Spleen (tissue), 13 donors: ENCODE measurements at places on chromosomes 16 and 17. TPM values are rescaled to one million over a fixed set of nuclear protein-coding genes. Genes with fewer than 3 reads are reported as not detected.

The FKBP10 gene
- 30.8 TPM for total RNA-seq

The TVP23A gene
- total RNA-seq: 0.42 TPM

The IRX3 gene
- total RNA-seq: not detected

The FOXN1 gene
- not detected for total RNA-seq

The PITPNM3 gene
- 215 TPM for total RNA-seq

The CORO6 gene
- 2.1 TPM for total RNA-seq

The KRT32 gene
- not detected for total RNA-seq

The HSD3B7 gene
- 20.3 TPM for total RNA-seq

The TPSD1 gene
- not detected for total RNA-seq

The PDILT gene
- total RNA-seq: not detected

The IL17C gene
- total RNA-seq: not detected

The JUP gene
- 50.1 TPM for total RNA-seq

The NDUFAF8 gene
- total RNA-seq: 22.0 TPM

DNA sequence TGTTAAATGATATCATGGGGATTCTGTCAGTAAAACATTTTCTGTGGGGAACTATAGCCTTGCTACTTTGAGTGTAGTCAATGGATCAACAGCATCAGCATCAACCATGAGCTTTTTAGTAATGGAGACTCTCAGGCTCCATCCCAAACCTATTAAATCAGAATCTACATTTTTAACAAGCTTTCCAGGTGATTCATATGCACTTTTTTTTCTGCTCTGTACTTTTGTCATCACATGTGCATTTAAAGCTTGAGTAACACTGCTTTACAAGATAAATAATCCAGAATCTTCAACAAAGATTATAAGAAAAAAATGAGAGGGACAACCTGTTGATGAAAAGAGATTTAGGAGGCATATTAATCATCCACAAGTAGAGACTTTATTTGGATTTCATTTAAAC lies 23.5 kb downstream of the NUP93 start:
- H3K27ac ChIP-seq: no peak overlapping the region
- peaks cover 19% of the 10 kb centered on the region for H3K4me1 ChIP-seq
- DNase-seq: no peak
- no peak overlapping the region for H3K4me3 ChIP-seq

GRCh38 chr17:46167267-46167666 lies 26.0 kb downstream of the KANSL1 start:
- DNase-seq: no peak
- peaks cover 28% of the 10 kb centered on the region for H3K36me3 ChIP-seq
- H3K27ac ChIP-seq: no peak overlapping the region
- no peaks in the 10 kb centered on the region for H3K27me3 ChIP-seq

DNA sequence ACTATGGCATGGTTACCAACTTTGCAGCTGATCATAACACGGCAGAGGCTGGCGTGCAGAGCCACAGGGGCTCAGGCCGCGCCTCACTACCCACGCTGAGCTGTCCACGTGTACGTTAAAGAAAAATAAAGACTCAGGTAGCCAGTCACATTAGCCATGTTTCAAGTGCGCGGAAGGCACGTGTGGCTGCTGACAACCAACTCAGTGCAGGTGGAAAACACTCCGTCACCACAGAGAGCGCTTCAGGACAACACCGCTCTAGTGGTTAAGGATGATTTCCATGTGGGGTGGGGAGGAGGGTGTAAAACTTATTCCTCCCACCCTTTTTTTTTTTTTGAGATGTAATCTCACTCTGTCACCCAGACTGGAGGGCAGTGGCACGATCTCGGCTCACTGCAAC lies 33.8 kb downstream of the ZCCHC14 start:
- no peak overlapping the region for H3K27ac ChIP-seq
- H3K4me3 ChIP-seq: no peak overlapping the region
- DNase-seq: no peak

DNA sequence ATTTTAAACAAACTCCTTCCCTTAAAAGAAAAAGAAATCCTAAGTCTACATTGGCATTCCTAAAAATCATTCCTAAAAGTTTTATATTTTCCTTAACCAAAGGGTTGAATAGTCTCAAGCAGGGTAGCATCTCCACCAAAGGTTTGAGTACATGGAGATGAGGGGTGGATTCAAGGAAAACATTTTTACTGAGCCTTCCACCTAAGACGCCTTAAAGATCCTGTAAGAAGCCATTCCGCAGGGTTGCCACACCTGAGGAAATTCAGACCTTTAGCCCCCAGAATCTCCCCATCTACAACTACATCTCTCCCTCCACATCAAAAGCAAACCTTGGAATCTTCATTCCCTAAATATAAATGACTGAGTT lies 7.7 kb upstream of the AKTIP start:
- H3K27ac ChIP-seq: no peak overlapping the region
- DNase-seq: no peak
- no peaks in the 10 kb centered on the region for H3K27me3 ChIP-seq
- peaks cover 15% of the 10 kb centered on the region for H3K4me1 ChIP-seq

GRCh38 chr16:66226762-66227161 lies 139.7 kb upstream of the CDH5 start:
- no peak overlapping the region for H3K4me3 ChIP-seq
- peaks cover 28% of the 10 kb centered on the region for H3K4me1 ChIP-seq
- DNase-seq: no peak

DNA sequence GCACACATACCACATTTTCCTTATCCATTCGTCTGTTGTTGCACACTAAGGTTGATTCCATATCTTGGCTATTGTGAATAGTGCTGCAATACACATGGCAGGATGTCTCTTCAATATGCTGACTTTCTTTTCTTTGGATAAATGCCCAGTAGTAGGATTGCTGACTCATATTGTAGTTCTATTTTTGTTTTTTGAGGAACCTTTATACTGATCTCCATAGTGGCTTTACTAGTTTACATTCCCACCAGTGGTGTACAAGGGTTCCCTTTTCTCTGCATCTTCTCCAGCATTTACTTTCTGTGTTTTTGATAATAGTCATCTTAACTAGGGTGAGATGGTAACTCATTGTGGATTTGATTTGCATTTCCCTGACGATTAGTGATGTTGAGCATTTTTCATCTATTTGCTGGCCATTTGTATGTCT lies 118.1 kb downstream of the STXBP4 start:
- no peaks in the 10 kb centered on the region for H3K4me1 ChIP-seq
- H3K27ac ChIP-seq: no peak overlapping the region
- H3K36me3 ChIP-seq: peaks cover 4% of the 10 kb centered on the region

GRCh38 chr16:20984019-20984418 lies 83.4 kb downstream of the LYRM1 start:
- no peaks in the 10 kb centered on the region for H3K4me1 ChIP-seq
- DNase-seq: no peak
- no peak overlapping the region for H3K4me3 ChIP-seq
- H3K27ac ChIP-seq: no peak overlapping the region
- H3K27me3 ChIP-seq: no peaks in the 10 kb centered on the region
- H3K36me3 ChIP-seq: no peaks in the 10 kb centered on the region

GRCh38 chr16:65034915-65035314 lies 86.9 kb downstream of the CDH11 start:
- H3K27me3 ChIP-seq: no peaks in the 10 kb centered on the region
- no peak overlapping the region for H3K27ac ChIP-seq
- H3K4me3 ChIP-seq: no peak overlapping the region

DNA sequence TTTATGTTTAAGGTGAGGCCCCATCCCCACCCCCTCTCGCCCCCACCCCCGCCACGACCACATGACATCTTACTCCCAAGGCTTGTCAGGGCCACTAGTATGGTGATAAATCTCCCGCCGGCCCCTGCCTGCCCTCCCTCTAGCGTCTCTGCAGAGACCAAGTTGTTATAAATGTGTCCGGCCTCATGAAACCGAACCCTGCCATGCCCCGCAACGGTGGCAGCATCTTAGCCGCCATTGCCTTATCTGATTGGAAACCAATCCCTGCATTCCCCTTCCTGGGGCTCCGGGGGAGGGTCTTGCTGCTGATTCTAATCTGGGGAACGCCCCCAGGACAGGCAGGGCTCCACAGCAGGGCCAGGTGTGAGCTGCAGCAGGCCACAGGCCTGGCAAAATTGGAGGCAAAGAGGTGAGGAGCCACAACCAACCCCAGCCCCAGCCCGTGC lies 352.4 kb downstream of the C16orf95 start:
- no peaks in the 10 kb centered on the region for H3K36me3 ChIP-seq
- no peaks in the 10 kb centered on the region for H3K4me1 ChIP-seq
- no peak overlapping the region for H3K4me3 ChIP-seq
- no peaks in the 10 kb centered on the region for H3K27me3 ChIP-seq

DNA sequence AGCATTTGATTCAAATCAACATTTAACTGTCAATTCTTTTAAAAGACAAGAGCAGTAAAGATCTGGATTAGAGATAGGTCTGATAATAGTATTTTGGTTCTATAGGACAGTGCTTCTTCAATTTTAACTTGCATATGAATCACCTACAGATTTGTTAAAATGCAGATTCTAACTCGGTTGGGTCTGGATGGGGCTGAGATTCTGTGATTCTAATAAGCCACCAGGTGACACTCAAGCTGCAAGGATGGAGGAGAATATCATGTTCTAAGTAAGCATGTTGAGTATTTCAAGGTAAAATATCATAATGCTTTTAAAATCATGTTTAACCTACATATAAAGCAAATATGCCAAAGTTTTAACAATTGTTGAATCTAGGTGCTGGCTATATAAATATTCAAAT lies 15.8 kb downstream of the TSPOAP1 start:
- no peaks in the 10 kb centered on the region for H3K4me1 ChIP-seq
- H3K27ac ChIP-seq: no peak overlapping the region
- no peaks in the 10 kb centered on the region for H3K27me3 ChIP-seq

GRCh38 chr16:61798741-61799140 lies 237.5 kb downstream of the CDH8 start:
- H3K27me3 ChIP-seq: no peaks in the 10 kb centered on the region
- no peaks in the 10 kb centered on the region for H3K4me1 ChIP-seq
- no peak overlapping the region for H3K27ac ChIP-seq

GRCh38 chr16:19281246-19281645 lies 4.3 kb upstream of the CLEC19A start:
- DNase-seq: no peak
- H3K27ac ChIP-seq: no peak overlapping the region
- H3K36me3 ChIP-seq: no peaks in the 10 kb centered on the region
- no peak overlapping the region for H3K4me3 ChIP-seq

DNA sequence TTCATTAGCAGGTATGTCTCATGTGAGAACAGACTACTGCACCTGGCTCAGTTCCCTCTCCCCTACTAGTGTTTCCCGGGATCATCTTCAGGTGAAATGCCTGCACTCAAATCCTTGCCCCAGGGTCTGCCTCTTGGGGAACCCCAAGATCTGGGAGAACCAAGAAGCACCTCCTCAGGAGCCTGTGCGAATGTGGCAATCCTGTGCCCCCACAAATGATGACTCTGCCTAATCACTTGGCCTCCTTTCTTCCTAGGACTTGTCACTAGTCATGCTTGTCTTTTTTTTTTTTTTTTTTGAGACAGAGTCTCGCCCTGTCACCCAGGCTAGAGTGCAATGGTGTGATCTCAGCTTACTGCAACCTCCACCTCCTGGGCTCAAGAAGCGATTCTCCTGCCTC lies 21.7 kb downstream of the ADAD2 start:
- H3K27me3 ChIP-seq: no peaks in the 10 kb centered on the region
- H3K27ac ChIP-seq: no peak overlapping the region
- no peaks in the 10 kb centered on the region for H3K36me3 ChIP-seq
- no peak for DNase-seq
- no peak overlapping the region for H3K4me3 ChIP-seq
- H3K4me1 ChIP-seq: no peaks in the 10 kb centered on the region

DNA sequence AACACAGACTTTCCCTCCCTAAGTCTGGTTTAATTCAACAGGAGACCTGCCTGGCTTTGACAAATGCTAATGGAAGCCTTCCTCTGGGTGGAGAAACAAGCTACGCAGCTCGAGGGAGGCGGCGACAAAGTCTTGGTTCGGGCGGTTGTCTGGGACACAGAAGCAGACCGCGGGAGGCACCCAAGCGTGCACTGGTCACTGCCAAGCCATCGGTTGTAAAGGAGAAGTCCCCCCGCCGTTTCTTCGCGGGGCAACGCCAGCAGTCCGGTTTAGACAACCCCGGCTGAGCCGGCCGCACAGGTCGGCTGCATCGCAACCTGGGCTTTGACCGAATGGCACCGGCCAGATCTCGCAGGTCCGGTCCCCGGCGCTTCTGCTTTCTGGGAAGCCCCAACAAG lies 586 bp downstream of the GLYR1 start:
- peaks cover 41% of the 10 kb centered on the region for H3K36me3 ChIP-seq
- H3K27ac ChIP-seq: peak overlapping the region; percentile 98
- H3K27me3 ChIP-seq: no peaks in the 10 kb centered on the region
- H3K4me3 ChIP-seq: peak overlapping the region; percentile 98

- H3K27ac ChIP-seq: no peak overlapping the region
- H3K4me1 ChIP-seq: no peaks in the 10 kb centered on the region
- H3K36me3 ChIP-seq: peaks cover 100% of the 10 kb centered on the region
- DNase-seq: no peak
- no peak overlapping the region for H3K4me3 ChIP-seq
Observed at GRCh38 chr17:29084541-29085146, 41.7 kb downstream of the PIPOX start.

DNA sequence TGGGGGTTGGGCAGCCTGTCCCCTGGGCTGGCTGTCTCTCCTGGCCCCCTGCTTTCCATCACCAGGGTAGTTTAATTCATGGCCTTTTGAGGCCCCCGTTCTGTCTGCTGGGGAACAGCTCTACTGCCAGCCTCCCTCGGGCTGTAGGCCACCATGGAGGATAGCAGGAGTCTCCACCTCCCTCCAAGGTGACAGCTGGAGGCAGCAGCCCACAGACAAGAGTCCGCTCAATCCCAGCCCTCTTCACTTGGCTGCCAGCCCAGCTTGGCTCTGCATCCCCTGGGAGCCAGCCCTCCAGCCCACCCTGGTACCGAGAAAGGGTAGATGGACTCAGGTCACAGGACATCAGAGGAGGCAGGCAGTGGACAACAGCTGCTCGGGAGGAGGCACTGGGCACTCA lies 194.6 kb upstream of the SDK2 start:
- H3K27ac ChIP-seq: no peak overlapping the region
- peaks cover 37% of the 10 kb centered on the region for H3K27me3 ChIP-seq
- DNase-seq: no peak
- H3K36me3 ChIP-seq: no peaks in the 10 kb centered on the region
- no peaks in the 10 kb centered on the region for H3K4me1 ChIP-seq

- no peak overlapping the region for H3K27ac ChIP-seq
- H3K27me3 ChIP-seq: no peaks in the 10 kb centered on the region
- no peak for DNase-seq
- no peaks in the 10 kb centered on the region for H3K4me1 ChIP-seq
- H3K36me3 ChIP-seq: no peaks in the 10 kb centered on the region
Observed at GRCh38 chr17:65204001-65204400, 66.8 kb downstream of the RGS9 start.

GRCh38 chr16:11801481-11802021 lies 4.5 kb upstream of the ZC3H7A start:
- no peak overlapping the region for H3K27ac ChIP-seq
- no peaks in the 10 kb centered on the region for H3K36me3 ChIP-seq
- no peaks in the 10 kb centered on the region for H3K27me3 ChIP-seq
- no peak overlapping the region for H3K4me3 ChIP-seq
- H3K4me1 ChIP-seq: peaks cover 20% of the 10 kb centered on the region
